ENCODE measurements at places on chromosomes 11 and 22.

- DNase-seq, result no peak
These were observed 87.3 kb downstream of the CCDC73 start for GRCh38 chr11:32706985-32707741.

- DNase-seq, result no peak
These were observed 58.9 kb downstream of the RPUSD4 start for GRCh38 chr11:126152586-126152985.

DNA sequence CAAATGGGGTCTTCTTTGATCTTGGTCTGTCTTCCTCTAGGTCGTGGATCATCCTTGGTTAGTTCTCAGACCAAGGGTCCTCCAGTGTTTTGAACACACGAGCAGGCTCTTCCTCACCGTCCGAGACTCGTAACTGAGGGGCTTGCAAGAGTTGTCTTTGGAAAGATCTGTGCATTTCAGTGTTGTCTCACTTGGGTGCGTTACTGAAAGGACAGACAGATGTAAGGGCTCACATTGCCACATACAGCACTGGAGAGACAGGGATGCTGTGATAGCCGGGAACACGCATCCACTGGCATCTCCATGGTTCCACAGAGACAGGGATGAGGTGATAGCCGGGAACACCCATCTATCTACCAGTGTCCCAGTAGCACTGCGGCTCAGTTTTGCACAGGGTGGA, 15.7 kb downstream of the GLB1L2 start:
- DNase-seq, result no peak

DNA sequence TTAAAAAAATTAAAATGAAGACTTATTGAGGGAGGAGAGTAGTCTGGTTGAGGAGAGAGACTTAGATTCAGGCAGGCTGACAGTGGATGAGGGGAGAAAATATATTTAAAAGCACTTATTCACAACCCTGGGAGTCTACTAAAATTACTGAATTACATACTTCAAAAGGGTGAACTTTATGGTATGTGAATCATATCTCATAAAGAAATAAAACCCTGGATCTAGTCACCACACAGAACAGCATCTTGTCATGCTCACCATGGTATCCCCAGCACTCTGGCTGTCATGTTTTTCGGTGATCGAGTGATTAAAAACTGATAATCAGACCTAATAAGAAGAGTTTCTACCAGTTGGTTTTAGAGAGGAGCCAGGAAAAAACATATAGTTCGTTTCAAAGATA, 11.0 kb downstream of the TEAD1 start:
- no peak for DNase-seq

DNA sequence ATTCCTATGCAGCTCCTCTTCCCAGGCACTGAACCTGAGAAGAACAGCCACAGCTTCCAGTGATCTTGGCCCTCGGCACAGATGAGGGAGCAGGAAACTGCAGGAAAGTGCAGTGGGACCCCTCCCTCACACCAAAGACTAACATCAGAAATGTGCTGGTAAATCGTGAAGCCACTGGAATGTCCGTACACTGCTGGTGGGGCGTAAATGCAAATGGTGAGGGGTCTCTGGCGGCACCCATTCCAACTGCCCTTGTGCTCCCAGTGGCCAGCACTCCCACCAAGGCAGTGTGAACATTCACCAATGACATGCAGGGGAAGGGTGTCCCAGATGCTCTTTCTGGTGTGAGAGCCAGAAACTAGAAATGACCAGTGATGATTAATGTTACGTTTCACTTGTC, 574.0 kb downstream of the BRD1 start:
- no peak for DNase-seq

GRCh38 chr11:102429226-102429625, 23.3 kb downstream of the TMEM123 start:
- DNase-seq, result no peak

DNA sequence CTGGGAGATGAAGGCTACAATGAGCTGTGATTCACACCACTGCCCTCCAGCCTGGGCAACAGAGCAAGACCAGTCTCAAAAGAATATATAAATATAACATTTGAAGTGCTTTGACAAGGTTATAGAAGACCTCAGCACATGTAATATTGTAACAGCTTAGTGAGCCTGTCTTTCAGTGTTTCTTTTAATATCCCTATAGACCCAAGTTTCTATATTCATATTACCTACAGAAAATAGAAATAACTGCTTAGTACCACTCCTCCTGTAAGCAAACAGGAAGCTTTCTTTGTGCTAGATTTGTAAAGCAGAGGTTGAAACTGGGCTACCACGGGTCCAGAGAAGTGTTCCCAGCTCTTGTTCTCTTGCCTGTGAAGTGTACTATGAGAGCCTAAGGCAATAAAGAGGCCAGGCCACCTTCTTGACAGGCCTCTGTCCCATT, 68.2 kb downstream of the PPP2R1B start:
- no peak for DNase-seq

GRCh38 chr22:49460592-49461281, 366.9 kb downstream of the BRD1 start:
- no peak for DNase-seq

- no peak for DNase-seq
These were observed 42.0 kb upstream of the TENM4 start for GRCh38 chr11:79482800-79483199.

DNA sequence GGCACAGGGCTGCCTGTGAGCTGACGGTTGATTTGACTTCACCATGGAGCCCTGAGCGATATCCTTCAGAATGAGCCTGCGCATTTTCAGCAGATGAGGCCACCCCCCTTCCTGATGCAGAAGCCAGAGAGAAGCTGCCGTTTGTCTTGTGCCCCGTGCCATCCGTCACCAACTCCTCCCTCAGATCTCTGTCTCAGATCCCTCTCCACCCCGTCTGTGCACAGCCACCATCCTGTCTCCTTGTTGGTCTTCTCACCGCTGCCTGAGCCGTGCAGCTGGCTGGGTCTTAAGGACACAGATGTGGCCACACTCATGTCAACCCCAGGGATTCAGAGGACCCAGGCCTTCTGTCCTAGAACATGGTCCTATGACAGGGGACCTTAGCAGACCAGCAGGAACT, 293.9 kb downstream of the TBC1D22A start:
- DNase-seq, result no peak
